Stimulated activated CD8-positive, alpha-beta memory T cell treated with anti-CD3 and anti-CD28 coated beads, Interleukin-2, amount 100 ng/mL, for 1 hour (primary cell): ENCODE measurements at places on chromosomes 5 and 9.

GRCh38 chr5:112237456-112237855, 181.6 kb downstream of the EPB41L4A start:
- no peak for DNase-seq

GRCh38 chr5:108266242-108266641, 115.7 kb downstream of the FBXL17 start:
- DNase-seq = no peak

DNA sequence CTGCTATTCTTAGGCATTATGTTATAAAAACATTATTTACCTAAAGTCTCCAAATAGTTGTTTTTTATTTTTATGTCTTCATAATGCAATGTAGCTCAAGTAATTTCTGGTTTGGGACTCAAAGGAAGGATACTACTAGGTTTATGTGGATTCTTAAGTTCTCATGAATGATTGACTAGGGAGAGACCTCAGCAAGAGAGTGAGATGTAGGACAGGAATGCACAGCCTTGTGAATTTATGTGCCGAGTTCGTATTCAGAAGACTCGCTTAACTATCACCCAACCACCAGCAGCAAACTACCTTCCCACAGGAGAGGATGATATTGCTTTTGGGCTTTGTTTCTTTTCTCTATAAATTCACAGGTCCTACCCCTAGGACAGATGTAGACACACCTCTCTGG, 282.9 kb downstream of the ARHGEF28 start:
- DNase-seq = no peak

DNA sequence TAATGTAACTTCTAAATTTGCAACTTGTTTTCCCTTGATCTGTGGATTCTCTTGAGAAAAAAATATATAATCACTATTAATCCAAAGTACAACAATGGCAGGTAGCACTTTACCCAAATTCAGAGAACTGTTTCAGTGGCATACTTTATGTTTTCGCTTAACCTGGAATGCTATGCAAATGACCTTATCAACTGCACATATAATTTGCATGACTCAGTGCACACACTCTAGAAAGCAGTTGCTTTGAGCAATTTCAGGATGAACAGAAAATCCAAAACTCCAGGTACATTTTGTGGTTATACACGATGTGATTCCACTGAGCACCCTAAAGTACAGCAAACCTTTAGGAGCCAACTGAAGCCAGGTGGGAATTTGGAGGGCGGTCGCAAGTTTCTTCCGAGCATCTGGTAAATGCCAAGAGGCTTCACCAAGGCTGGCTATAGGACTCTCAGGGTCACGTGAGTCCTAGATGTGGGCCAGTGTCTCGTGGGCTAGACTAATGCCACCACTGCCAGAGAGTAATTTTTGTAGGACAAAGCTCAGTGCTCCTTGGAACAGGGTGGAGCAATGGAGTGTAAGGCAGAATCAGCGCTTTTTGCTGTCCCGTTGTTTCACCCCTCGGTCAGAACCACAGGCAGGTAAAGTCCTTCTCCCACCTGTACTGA, 37.3 kb downstream of the DMGDH start:
- no peak for DNase-seq

- DNase-seq = no peak
These were observed 73.9 kb upstream of the RANBP6 start for GRCh38 chr9:6089300-6089699.

GRCh38 chr5:157020511-157021222, 38.2 kb downstream of the HAVCR1 start:
- no peak for DNase-seq

GRCh38 chr5:174837919-174838902, 113.8 kb downstream of the MSX2 start:
- DNase-seq = no peak

GRCh38 chr9:92654481-92655301, 15.2 kb downstream of the IPPK start:
- no peak for DNase-seq

DNA sequence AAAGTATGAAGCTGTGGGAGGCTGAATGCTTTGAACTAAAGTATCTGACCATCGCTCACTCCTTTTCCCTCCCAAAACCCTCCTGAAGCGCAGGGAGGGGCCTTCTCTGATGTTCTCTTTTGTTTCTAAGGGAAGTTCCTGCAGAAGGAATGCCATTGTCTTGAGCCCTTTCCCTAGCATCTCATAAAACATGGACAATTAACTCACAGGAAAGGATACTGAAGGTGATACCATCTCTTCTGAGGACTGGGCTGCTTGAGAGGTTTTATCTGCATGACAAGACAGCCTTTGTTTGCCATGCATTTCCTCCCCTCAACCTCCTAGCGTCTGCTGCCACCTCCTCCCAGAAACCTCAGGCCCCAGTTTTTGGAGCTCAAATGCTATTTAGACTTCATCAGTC, 4.3 kb upstream of the RMND5B start:
- no peak for DNase-seq
